ENCODE measurements at places on chromosomes 2 and 18.

GRCh38 chr18:13032173-13032572, 41.0 kb downstream of the CEP192 start:
- H3K27me3 ChIP-seq: no peaks in the 10 kb centered on the region
- peaks cover under 1% of the 10 kb centered on the region for H3K4me1 ChIP-seq
- ATAC-seq: no peak
- no peak overlapping the region for H3K4me3 ChIP-seq
- no peaks in the 10 kb centered on the region for H3K36me3 ChIP-seq

- no peak overlapping the region for H3K27ac ChIP-seq
- no peak overlapping the region for H3K4me3 ChIP-seq
- H3K27me3 ChIP-seq: peaks cover 23% of the 10 kb centered on the region
- H3K36me3 ChIP-seq: no peaks in the 10 kb centered on the region
- H3K4me1 ChIP-seq: no peaks in the 10 kb centered on the region
These were observed 80.2 kb upstream of the SKOR2 start for GRCh38 chr18:47331641-47332040.

DNA sequence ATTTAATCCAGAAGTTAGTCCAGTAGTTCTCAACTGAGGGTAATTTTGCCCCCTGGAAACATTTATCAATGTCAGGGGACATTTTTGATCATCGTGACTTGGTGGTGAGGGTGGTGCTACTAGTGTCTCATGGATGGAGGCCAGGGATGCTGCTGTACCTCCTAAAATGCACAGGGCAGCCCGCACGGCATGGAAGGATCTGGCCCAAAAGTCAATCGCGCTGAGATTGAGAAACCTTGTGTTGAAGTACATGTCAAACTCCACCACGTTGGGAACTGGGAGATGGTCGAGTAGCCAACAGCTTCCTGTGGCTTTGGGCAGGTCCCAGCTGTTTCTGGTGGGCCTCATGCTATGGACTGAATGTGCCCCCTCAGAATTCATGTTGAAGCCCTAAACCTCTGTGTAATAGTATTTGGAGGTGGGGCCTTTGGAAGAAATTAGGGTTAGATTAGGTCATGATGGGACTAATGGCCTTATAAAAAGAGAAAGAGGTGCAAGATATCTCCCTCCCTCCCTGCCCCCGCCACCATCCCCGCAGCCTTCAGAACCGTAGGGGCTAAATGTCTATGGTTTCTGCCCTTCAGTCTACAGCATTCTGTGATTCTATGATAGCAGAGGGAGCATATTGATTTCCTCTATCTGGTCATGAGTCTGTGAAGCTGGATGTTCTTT, 259.7 kb downstream of the MYCN start:
- no peaks in the 10 kb centered on the region for H3K36me3 ChIP-seq
- H3K4me3 ChIP-seq: no peak overlapping the region
- no peaks in the 10 kb centered on the region for H3K27me3 ChIP-seq
- H3K27ac ChIP-seq: no peak overlapping the region
- ATAC-seq: no peak

- H3K4me3 ChIP-seq: no peak overlapping the region
- H3K27ac ChIP-seq: no peak overlapping the region
- no peak for ATAC-seq
- H3K36me3 ChIP-seq: no peaks in the 10 kb centered on the region
- H3K4me1 ChIP-seq: no peaks in the 10 kb centered on the region
These were observed 480.1 kb upstream of the TCF4 start for GRCh38 chr18:56067969-56068671.

- no peaks in the 10 kb centered on the region for H3K27me3 ChIP-seq
- peak; percentile 46 for ATAC-seq
- H3K36me3 ChIP-seq: no peaks in the 10 kb centered on the region
These were observed 125.4 kb downstream of the MGAT5 start for GRCh38 chr2:134379293-134379692.

- no peaks in the 10 kb centered on the region for H3K4me1 ChIP-seq
- H3K36me3 ChIP-seq: no peaks in the 10 kb centered on the region
- H3K27ac ChIP-seq: no peak overlapping the region
- no peaks in the 10 kb centered on the region for H3K27me3 ChIP-seq
- H3K4me3 ChIP-seq: no peak overlapping the region
These were observed 33.6 kb upstream of the COLEC12 start for GRCh38 chr18:533995-534601.

GRCh38 chr2:59440491-59440890, 1113.0 kb downstream of the BCL11A start:
- no peak overlapping the region for H3K27ac ChIP-seq
- ATAC-seq: no peak
- H3K27me3 ChIP-seq: no peaks in the 10 kb centered on the region
- H3K36me3 ChIP-seq: no peaks in the 10 kb centered on the region
- no peak overlapping the region for H3K4me3 ChIP-seq

DNA sequence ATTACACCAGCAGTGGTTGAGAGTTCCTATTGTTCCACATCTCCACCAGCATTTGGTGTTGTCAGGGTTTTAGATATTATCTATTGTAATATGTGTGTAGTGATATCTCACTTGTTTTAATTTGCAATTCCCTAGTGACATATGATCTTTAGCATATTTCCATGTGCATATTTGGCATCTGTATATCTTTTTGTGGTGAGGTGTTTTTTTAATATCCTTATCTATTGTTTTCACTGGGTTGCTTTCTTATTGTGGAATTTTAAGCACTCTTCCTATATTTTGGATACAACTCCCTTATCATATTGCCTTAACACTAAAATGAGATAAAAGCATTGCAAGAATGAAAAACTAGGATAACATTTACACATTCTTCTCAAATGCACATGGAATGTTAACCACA, 453.9 kb upstream of the FSIP2 start:
- H3K27ac ChIP-seq: no peak overlapping the region
- no peaks in the 10 kb centered on the region for H3K36me3 ChIP-seq
- H3K4me3 ChIP-seq: no peak overlapping the region
- ATAC-seq: no peak
- no peaks in the 10 kb centered on the region for H3K27me3 ChIP-seq

DNA sequence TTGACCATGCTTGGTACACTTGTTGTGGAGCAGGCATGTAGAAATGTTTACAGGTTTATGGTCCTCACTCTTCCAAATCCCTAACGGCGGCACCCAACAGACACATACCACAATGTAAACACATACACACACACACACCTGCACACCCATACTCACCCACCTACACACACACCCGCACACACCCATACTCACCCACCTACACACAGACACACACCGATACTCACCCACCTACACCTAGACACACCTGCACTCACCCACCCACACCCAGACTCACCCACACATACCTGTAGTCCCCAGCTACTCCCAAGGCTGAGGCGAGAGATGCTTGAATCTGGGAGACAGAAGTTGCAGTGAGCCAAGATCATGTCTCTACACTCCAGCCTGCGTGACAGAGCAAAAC, 1.5 kb upstream of the RAB6D start:
- no peak overlapping the region for H3K27ac ChIP-seq
- H3K27me3 ChIP-seq: peaks cover 39% of the 10 kb centered on the region
- H3K4me3 ChIP-seq: no peak overlapping the region
- ATAC-seq: no peak
- H3K36me3 ChIP-seq: no peaks in the 10 kb centered on the region

GRCh38 chr2:136117391-136117841, 533 bp downstream of the CXCR4 start:
- peak; percentile 20 for ATAC-seq
- peak overlapping the region; percentile 61 for H3K4me3 ChIP-seq
- H3K27ac ChIP-seq: peak overlapping the region; percentile 63
- H3K36me3 ChIP-seq: peaks cover 3% of the 10 kb centered on the region
- peaks cover 63% of the 10 kb centered on the region for H3K4me1 ChIP-seq

GRCh38 chr2:239893236-239893515, 132.0 kb downstream of the NDUFA10 start:
- H3K36me3 ChIP-seq: no peaks in the 10 kb centered on the region
- H3K27ac ChIP-seq: no peak overlapping the region
- H3K4me3 ChIP-seq: no peak overlapping the region
- ATAC-seq: no peak
- H3K4me1 ChIP-seq: no peaks in the 10 kb centered on the region
- H3K27me3 ChIP-seq: no peaks in the 10 kb centered on the region

GRCh38 chr2:2098458-2099167, 232.5 kb downstream of the MYT1L start:
- no peaks in the 10 kb centered on the region for H3K36me3 ChIP-seq
- H3K4me1 ChIP-seq: no peaks in the 10 kb centered on the region
- no peak overlapping the region for H3K27ac ChIP-seq
- no peak overlapping the region for H3K4me3 ChIP-seq
- no peak for ATAC-seq

DNA sequence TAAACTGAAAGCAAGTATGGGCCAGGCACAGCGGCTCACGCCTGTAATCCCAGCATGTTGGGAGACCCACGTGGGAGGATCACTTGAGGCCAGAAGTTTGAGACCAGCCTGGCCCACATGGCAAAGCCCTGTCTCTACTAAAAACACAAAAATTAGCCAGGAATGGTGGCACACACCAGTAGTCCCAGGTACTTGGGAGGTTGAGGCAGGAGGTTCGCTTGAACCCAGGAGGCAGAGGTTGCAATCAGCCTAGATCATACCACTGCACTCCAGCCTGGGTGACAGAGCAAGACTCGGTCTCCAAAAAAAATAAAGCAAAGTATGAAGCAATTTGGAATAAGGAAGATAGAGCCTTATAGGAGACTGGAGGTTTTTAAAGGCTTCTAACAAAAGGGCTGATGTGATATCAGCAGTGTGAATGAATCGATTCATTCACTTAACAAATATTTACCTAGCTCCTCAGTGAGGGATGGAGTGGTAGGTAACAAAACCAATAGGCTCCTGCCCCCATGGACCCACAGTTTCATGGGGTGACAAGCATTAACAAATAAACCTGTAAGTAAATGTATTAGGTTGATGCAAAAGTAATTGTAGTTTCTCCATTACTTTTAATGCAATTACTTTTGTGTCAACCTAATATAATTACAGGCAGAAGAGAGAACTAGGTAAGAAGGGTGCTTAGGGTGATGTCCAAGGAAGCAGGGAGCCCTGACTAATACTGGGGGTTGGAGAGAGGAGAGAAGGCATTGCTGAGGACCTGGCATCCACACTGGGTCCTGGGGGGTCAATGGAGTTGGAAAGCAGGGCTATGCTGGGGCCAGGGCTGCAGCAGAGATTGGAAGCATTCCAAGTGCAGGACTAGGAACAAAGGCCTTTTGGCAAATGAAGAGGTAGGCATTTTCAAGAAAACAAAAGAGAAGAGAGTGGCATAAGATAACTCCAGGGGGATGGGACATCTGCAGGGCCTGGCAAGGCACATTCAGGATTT, 195.4 kb upstream of the ARL4C start:
- H3K4me3 ChIP-seq: no peak overlapping the region
- peaks cover 2% of the 10 kb centered on the region for H3K4me1 ChIP-seq
- no peak for ATAC-seq
- no peaks in the 10 kb centered on the region for H3K27me3 ChIP-seq
